ENCODE measurements at places on chromosomes 5 and 9.

- no peak for DNase-seq
Observed at GRCh38 chr9:132804576-132805295, 73.3 kb downstream of the AK8 start.

GRCh38 chr9:1890201-1890600 lies 124.9 kb upstream of the SMARCA2 start:
- no peak for DNase-seq

GRCh38 chr9:114233491-114234185 lies 78.3 kb downstream of the COL27A1 start:
- no peak for DNase-seq

GRCh38 chr5:172420235-172420939 lies 33.9 kb downstream of the SH3PXD2B start:
- DNase-seq, result no peak

GRCh38 chr5:173233347-173234128 lies 1.5 kb downstream of the NKX2-5 start:
- DNase-seq, result no peak

- no peak for DNase-seq
Observed at GRCh38 chr9:91727316-91727861, 222.6 kb downstream of the ROR2 start.

- peak; percentile 38 for DNase-seq
Observed at GRCh38 chr9:4741365-4742089, 525 bp upstream of the AK3 start.

DNA sequence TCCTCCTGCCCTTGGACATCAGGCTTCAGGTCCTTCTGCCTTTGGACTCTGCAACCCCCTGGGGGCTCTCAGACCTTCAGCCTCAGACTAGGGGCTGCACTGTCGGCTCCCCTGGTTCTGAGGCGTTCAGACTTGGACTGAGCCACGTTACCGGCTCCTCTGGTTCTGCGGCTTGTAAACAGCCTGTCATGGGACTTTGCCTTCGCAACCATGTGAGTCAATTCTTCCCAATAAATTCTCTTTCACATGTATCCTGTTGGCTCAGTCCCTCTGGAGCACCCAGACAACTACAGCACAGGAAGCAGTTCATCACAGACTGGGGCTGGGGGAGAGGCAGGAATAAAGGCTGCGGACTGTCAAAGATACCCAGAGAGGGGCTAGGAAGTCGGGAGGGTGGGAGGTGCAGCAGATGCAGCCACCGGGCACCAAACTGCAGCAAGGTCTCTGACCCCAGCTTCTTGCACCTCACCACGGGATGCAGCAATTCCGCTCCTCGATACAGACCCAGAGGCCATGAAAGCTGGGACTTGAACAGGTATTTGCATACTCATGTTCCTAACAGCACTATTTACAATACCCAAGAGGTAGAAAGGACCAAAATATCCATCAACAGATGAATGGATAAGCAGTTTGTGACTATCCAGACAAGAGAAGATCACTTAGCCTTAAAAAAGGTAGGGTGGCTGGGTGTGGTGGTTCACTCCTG lies 100.8 kb downstream of the COL23A1 start:
- no peak for DNase-seq

GRCh38 chr5:41093803-41094202 lies 22.7 kb upstream of the MROH2B start:
- DNase-seq, result no peak

DNA sequence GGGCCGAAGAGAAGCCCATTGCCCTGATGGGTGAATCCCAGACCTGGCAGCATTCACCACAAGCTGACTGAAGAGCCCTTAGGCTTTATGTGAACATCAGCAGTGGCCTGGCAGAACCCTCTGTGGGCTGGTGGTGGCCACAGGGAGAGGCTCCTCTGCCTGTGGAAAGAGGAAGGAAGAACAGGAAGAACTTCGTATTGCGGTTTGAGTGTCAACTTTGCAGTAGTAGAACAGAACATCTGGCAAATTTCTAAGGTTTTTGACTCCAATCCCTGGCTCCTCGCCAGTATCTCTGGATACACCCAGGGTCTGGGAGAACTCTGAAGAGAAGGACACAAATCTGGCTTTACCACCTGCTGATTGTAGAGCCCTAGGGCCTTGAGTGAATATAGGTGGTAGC lies 356.4 kb upstream of the GRAMD2B start:
- DNase-seq, result no peak

- DNase-seq, result no peak
Observed at GRCh38 chr9:132575005-132575609, 7.3 kb upstream of the BARHL1 start.

DNA sequence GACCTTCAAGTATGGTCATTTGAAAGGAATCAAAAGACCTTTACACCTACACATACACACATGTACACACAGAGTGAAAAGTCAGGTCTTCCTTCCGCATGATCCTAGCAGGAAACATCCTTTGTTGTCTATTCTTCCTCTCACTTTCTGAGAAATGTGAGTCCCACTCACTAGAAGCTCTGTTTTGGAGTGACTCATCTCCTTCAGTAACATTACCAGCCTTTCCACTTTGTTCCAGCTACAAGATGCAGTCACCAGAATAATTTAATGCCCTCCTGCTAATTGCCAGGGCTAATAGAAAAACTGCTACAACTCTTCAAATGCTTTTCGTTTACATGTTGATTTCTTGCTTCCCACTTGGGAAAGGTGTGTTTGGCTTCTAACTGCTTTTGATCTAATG lies 417.3 kb downstream of the RASEF start:
- no peak for DNase-seq

DNA sequence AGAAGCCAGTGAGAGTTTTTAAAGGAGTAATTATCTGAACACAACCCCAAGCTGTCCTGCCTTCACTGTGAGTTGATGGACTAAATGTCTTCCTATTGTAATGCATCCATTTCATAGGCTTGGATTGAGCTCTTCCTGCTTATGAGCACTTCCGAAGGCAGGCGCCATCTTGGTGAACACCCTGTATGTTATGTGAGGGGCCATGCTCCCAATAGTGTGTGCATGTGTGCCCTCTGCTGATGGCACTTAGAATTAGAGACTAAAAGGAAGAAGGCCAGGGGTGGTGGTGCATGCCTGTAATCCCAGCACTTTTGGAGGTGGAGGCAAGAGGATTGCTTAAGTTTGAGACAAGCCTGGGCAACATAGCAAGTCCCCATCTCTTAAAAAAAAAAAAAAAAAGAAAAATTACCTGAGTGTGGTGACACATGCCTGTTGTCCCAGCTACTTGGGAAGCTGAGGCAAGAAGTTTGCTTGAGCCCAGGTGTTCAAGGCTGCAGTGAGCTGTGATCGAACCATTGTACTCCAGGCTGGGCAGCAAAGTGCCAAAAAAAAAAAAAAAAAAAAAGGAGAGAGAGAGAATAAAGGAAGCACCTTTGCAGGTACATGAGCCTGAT lies 65.0 kb downstream of the C9orf152 start:
- no peak for DNase-seq

DNA sequence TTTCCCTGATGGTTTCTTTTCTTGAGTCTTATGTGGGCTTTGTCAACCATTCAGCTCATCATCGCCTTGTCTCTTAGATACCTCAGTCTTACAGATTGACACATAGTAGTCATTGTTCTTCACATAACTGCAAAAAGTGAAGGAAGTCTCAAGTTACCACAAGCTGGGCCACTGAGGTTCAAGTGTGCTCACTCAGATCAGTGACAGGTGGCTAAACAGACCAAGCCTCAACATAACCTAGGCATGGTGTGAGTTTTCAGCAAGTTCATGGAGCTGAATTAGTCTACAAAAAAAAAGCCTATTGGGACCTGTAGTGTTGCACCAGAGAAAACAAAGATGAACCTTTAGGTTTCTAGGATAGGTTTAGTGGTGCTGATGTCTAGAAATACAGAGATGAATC lies 58.2 kb downstream of the RFK start:
- DNase-seq, result no peak

DNA sequence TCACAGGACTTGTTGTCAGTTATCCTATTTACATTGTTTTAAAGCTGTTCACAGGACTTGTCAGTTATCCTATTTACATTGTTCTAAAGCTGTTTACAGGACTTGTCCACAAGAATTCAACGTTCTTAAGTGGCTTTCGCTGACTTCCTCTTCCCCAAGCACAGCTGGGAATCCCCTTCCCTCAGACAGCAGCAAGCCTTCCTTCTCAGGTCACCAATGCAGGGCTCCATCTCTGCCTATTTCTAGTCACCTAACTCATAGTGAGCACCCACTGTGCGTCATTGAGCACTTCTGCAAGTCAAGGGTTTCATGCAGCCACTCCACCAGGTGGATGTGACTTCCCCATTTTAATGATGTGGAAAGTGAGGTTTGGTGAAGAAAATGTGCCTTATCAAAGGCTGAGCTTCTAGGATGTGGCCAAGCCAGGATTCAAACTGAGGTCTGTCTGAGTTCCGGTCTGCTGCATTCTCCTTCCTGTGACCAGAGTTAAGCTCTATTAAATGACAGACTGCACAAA lies 109.8 kb upstream of the ZNF462 start:
- DNase-seq, result no peak

GRCh38 chr9:6911901-6912638 lies 154.3 kb downstream of the KDM4C start:
- DNase-seq, result no peak

- DNase-seq, result no peak
Observed at GRCh38 chr9:37324261-37324683, 98.2 kb upstream of the GRHPR start.

GRCh38 chr5:68012429-68012828 lies 203.1 kb upstream of the PIK3R1 start:
- no peak for DNase-seq

DNA sequence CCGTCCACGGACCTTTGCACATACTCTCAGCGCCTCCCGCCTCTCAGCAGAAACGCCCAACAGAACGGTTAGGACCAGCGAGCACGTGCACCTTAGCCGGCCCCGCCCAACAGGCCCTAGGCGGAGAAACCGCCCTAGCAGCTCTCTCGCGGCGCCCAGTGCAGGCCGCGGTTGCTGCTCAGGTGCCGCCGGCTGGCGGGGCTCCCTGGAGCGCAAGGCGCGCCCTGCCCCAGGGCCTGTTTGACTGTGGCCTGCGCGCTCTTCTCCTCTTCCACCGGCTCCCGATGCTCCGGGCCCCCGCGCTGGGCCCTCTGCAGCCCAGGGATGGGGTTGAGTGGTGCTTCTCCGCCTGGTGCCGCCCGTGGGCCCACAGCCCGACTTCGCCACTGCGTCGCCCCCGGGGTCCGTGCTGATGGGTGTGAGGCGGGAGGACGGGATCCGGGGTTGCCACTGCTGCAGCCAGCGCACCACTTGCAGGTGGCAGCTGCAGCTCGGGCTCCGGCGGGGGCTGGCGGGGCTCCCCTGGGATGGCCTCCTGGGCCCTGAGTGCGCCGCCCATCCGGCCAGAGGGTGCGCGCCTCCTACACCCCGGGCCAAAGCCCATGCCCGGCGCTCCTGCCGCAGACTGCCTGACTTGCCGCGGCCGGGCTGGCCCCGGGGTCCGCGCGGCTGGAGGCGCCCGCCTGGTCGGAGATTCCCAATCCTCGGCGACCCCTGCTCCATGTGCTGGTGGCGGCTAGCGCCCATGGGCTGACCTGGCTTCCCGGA lies 1889.4 kb upstream of the CDH9 start:
- DNase-seq, result no peak

GRCh38 chr5:177086654-177087397 lies at the start of gene FGFR4:
FGFR4 (plus strand) TSS chr5:177086915; CDS start chr5:177089603, 2,688 bp downstream.
- DNase-seq, result peak; percentile 68

DNA sequence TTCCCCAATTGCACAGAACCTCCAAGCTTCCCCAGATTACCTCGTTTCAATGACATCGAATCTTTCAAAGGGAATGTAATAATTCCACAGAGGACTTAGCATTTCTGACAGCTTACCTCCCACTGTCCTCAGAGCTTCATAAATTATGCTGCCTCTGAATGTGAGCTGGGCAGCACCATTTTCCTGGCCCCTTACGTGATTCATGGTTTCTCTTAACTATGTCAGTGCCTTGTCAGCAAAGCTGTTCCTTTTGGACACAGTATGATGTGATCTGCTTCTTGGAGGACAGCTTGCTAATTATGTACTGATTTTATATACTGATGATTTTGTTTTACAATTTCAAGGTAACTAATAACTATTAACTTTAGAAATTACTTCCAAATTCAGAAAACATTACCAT lies 27.7 kb upstream of the SSBP2 start:
- DNase-seq, result no peak

DNA sequence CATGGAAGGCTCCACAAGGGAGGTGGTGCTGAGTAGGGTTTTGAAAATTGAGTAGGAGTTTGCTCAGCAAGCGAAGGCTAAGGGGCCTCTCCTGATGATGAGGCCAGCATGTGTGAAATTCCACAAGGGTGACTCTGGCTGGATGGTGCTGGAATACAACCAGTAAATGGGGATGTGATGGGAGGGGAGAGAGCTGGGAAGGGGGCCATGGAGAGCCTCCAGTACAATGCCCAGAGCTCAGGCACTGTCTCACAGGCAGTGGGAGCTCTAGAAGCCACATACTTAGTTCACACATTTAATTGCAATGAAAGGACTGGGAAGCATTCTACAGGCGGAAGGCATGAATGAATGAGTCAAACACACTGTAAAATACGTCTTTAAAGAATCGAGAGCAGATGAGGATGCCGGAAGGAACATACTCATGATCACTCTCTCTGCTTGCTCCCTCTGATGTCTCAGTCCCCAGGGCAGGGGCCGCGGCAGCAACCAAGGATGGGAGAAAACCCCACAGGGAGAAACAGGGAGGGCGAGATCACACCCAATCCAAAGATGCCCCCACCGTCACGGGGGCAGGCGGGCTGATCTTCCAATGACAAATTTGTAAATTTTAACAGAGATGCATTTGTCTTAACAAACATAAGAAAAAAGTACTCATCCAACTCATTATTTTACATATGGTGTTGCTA lies 261.0 kb downstream of the NSG2 start:
- no peak for DNase-seq

DNA sequence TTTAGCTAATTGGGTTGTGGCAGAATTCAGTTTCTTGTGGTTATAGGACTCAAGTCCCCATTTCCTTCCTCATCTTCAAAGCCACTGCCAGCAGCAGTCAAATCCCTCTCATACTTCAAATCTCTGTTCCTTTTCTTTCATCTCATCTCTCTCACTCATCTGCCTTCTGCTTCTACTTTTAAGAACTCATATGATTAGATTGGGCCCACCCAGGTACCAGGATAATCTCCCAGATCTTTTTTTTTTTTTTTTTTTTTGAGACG lies 8.0 kb upstream of the REEP5 start:
- DNase-seq, result no peak

DNA sequence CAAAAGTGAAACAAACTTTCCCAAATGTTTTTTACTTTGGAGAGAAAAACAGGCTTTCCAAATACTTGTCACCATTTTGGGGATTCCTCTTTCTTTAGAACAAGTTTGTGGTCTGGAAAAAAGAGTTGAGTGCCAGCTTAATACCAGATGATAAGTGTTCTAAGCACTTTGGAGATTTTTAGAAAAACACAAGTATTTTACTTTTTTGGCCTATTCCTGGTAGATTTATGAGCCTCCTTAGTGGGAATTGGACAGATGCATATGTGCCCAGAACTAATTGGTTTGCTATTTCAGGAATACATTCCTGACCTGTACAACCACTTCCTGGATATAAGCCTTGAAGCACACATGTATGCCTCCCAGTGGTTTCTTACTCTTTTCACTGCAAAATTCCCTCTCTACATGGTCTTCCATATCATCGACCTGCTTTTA lies 40.5 kb downstream of the GPR21 start:
- DNase-seq, result no peak

Data from activated CD4-positive, CD25-positive, alpha-beta regulatory T cell treated with anti-CD3 and anti-CD28 coated beads, Interleukin-2, amount 50 U/mL, for 72 hours (primary cell).